NCI-H187 (cell line): ENCODE measurements at places on chromosomes 16 and 17.

- DNase-seq, result no peak
Observed at GRCh38 chr16:77409311-77409710, 25.5 kb downstream of the ADAMTS18 start.

DNA sequence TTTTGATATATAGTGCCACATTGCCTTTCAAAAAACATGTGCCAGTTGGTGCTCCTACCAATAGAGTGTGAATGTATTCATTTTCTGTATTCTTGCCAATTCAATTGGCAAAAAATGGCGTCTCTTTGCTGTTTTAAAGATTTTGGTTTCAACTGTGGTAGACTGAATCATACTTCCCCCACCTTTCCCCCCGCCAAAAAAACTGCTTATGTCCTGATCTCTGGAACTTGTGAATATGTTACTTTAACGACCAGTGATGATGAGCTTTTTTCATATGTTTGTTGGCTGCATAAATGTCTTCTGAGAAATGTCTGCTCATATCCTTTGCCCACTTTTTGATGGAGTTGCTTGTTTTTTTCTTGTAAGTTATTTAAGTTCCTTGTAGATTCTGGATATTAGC is 325.1 kb upstream of the KCNJ16 start:
- no peak for DNase-seq

- no peak for DNase-seq
Observed at GRCh38 chr17:75720656-75721462, at the start of gene ITGB4. Gene ITGB4, plus strand, starts transcription at chr17:75721459. Its CDS starts 3,245 bp downstream, at chr17:75724704.

GRCh38 chr17:80109713-80110446 is 8.5 kb downstream of the GAA start:
- DNase-seq, result peak; percentile 13

- no peak for DNase-seq
Observed at GRCh38 chr17:34800661-34801060, 160.6 kb downstream of the CCT6B start.

GRCh38 chr17:50589095-50589705 is 28.7 kb downstream of the CACNA1G start:
- peak; percentile 28 for DNase-seq

DNA sequence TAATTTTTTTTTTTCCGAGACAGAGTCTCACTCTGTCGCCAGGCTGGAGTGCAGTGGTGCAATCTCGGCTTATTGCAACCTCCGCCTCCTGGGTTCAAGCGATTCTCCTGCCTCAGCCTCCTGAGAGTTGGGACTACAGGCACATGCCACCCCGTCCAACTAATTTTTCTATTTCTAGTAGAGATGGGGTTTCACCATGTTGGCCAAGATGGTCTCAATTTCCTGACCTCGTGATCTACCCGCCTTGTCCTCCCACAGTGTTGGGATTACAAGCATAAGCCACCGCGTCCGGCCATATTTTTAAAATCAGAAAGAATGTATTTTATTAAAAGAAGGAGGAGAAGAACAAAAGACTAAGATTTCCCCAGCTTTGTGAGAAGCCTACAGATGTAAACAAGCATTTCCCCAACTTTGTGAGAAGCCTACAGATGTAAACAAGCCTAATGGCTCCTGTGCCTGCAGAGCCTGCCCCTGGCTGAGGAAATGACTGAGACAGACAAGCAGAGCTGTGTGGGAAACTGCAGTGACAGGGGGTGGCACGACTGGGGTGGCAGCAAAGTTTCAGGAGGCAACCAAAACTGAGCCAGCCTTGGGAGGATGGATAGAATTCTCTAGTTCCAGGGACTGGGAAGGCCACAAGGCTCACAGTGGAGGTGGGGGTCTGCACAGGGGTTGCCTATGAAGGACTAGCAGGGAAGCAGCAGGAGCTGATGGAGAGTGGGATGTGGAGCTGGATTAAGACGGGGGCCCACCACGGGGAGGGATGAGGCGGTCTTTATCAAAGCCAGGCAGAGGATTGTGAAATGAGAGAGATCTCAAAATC is 22.9 kb downstream of the TOP3A start:
- no peak for DNase-seq

- DNase-seq, result peak; percentile 17
Observed at GRCh38 chr17:73304971-73305812, 6.6 kb downstream of the CDC42EP4 start.
